ENCODE measurements at places on chromosomes 2 and 18. TPM values are rescaled to one million over a fixed set of nuclear protein-coding genes. Genes with fewer than 3 reads are reported as not detected.

DNA sequence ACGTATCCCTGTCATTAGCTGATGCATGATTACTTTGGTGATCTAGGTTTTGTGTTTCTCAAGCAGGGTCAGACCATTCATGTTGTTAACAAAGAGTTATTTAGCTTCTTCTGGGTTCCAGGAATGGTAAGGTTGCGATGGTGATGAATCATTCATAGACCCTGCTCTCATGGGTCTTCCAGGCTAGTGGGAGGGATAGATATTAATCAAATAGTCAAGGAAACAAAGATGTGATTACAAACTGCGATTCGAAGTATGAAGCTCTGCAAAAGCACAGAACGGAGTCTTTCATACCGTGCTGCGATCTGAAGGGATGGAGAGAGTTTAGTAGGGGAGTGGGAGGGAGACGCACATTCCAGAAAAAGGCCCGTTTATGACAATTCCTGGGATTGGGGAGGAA lies 42.1 kb downstream of the CAVIN2 start:
- no peak for DNase-seq

GRCh38 chr2:122927197-122927596 lies 1097.9 kb upstream of the CNTNAP5 start:
- no peak for DNase-seq

GRCh38 chr2:40281021-40281940 lies 170.6 kb downstream of the SLC8A1 start:
- no peak for DNase-seq

- DNase-seq: no peak
These were observed 70.2 kb downstream of the ACAA2 start for GRCh38 chr18:49743117-49743567.

Gene MTHFD2
- total RNA-seq: 683 TPM

DNA sequence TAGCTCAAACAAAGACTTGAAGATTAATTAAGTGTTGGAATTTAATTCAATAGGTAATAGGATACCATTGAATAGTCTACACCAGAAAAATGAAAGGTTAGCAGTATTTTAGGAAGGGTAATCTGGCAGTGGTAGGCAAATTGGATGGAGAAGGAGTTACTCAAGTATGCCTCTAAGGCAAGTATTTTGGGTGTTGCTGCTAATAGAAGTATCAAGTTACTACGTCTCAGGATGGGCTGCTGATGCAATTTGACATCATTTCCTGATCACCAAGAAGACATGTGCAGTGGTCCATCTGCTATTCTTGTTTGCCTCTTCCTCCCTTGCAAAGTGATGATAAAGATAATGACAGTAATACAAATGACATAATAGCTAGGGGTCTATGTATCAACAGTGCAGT lies 485.3 kb downstream of the TGIF1 start:
- DNase-seq: no peak

Gene FEV
- total RNA-seq: not detected

Gene CHST9
- not detected for total RNA-seq

Gene LRPPRC
- 175 TPM for total RNA-seq

GRCh38 chr2:149765636-149766035 lies 178.1 kb upstream of the MMADHC start:
- no peak for DNase-seq

- DNase-seq: no peak
These were observed 167.4 kb downstream of the PTGR3 start for GRCh38 chr18:75041586-75041985.
